ENCODE measurements at places on chromosomes 2 and 18. TPM values are rescaled to one million over a fixed set of nuclear protein-coding genes. Genes with fewer than 3 reads are reported as not detected.

ALKAL2 gene
- total RNA-seq: 1.4 TPM

IL36B gene
- total RNA-seq: not detected

CCDC150 gene
- 9.2 TPM for total RNA-seq

ABCG5 gene
- total RNA-seq: 0.23 TPM

SMAD2 gene
- 59.5 TPM for total RNA-seq
